ENCODE measurements at places on chromosomes 12 and 14.

GRCh38 chr14:103504991-103505565 lies 17.6 kb downstream of the CKB start:
- no peak for DNase-seq

DNA sequence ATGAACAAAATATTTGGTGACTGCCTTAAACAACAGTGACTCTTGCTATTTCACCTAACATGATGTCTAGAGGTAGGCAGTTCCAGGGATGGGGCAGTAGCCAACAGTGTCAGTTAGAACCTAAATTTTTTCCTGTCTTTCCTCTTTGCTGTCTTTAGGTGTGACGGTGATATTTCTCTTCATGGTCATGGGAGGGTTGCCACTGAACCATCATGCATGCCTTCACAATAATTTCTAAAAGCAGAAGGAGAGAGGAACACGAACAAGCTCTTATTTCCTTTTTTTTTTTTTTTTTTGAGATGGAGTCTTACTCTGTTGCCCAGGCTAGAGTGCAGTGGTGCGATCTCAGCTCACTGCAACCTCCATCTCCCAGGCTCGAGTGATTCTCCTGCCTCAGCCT lies 2.4 kb downstream of the CCDC63 start:
- DNase-seq = no peak

GRCh38 chr14:37198907-37199306 lies 1.2 kb downstream of the MIPOL1 start:
- DNase-seq = no peak

GRCh38 chr12:43694879-43695278 lies 63.7 kb downstream of the PUS7L start:
- DNase-seq = no peak

DNA sequence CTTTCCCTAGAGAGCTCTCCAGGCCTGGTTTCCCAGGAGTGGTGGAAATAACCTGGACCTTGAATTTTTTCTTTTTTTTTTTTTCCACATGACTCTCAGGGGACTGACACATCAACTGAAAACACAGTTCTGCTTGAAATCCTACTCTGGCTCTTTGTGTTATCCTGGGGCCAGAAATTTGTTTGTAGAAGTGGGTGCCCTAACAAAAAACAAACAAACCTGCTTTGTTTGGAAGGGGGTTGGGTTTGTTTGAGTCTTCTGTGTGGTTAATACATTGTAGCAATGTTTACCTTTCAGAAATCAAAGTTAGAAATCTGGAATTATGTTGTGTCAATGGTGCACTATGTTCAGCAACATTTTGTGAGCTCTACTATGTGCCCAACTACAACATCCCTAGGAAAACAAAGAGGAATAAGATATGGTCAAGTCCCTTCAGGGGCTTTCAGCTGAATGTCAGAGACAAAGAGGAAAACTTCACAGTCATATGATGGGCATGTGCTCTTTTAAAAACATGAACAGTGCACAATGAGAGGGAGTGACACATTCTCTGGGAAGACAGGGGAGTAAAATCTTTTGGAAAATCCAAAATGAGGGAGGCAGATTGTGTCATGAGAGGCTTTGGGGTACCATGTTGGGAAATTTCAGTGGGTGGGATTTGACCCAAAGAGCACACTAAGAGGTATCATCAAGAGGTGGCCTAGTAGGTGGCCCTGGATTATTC lies 1.5 kb upstream of the IGF1 start:
- no peak for DNase-seq

DNA sequence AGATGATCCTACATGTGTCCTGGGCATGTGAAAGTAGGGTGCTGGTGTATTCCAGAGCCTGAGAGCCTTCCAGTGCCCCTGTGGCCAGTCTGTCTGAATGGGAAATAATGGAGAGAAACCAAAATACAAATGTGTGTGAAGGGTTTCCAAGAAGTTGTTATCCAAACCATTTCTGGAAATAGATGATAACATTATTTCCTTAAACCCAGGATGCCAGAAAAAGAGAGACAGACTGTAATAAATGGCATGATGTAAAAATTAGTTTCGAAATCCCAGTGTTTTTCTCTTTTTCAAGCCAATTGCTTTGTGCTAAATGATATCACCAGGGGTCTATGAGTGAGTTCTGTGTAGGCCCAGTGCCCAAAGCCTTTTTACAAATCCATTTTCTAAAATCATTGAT lies 175.3 kb downstream of the PHLDA1 start:
- DNase-seq = no peak

DNA sequence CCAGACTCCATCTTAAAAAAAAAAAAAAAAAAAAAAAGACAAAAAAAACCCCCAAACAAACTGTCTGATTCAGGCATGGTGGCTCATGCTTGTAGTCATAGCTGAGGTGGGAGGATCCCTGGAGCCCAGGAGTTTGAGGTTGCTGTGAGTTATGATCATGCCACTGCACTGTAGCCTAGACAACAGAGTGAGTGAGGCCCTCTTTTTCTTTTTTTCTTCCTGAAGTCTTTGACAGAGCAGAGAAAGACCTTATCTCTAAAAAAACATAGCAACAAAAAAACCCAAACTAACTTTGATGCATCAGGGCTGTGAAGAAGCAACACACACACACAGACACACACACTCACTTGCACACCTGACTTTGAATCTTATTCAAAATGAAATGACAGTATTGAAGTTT lies 7.7 kb upstream of the AMN1 start:
- no peak for DNase-seq

- no peak for DNase-seq
Measured at GRCh38 chr12:19574601-19575000, 135.3 kb downstream of the AEBP2 start.

- no peak for DNase-seq
Measured at GRCh38 chr12:104959335-104959841, 1.3 kb upstream of the SLC41A2 start.

GRCh38 chr14:69327507-69327906 lies 67.5 kb downstream of the GALNT16 start:
- no peak for DNase-seq
